Right renal cortex interstitium (tissue), 3 donors: ENCODE measurements at places on chromosomes 12 and 14. TPM values are rescaled to one million over a fixed set of nuclear protein-coding genes. Genes with fewer than 3 reads are reported as not detected.

The POC1B gene
- polyA plus RNA-seq, result 21.3 TPM

The NABP2 gene
- polyA plus RNA-seq, result 26.1 TPM

The SLC15A4 gene
- 27.5 TPM for polyA plus RNA-seq

- no peak for DNase-seq
Observed at GRCh38 chr12:91182636-91183455, at the start of gene DCN. Gene DCN (minus strand): TSS chr12:91182817. CDS start chr12:91178552, 4,265 bp downstream.
